ENCODE measurements at places on chromosomes 1 and 21.

DNA sequence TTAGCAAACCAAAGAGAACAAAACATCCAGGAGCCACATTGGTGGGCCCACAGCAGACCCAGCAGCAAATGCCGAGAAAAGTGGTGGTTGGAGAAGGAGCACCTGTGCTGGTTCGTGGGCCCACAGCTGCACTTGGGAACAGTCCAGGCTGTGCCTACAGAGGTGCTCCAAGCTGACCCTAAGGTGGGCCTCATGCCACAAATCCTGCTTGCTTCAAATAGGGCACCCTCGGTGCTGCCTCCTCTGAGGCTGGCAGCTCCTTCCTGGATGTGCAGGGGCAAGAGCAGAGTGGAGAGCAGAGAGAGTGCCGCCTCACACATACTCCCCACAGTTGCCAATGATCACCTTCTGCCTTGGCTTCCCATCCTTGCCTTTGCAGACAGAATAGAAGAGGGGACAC, 40.1 kb downstream of the BMP8A start:
- DNase-seq = no peak

- no peak for DNase-seq
Observed at GRCh38 chr1:44260792-44261170, 47.5 kb downstream of the DMAP1 start.

GRCh38 chr1:162950187-162950586, 89.2 kb upstream of the CCDC190 start:
- no peak for DNase-seq

DNA sequence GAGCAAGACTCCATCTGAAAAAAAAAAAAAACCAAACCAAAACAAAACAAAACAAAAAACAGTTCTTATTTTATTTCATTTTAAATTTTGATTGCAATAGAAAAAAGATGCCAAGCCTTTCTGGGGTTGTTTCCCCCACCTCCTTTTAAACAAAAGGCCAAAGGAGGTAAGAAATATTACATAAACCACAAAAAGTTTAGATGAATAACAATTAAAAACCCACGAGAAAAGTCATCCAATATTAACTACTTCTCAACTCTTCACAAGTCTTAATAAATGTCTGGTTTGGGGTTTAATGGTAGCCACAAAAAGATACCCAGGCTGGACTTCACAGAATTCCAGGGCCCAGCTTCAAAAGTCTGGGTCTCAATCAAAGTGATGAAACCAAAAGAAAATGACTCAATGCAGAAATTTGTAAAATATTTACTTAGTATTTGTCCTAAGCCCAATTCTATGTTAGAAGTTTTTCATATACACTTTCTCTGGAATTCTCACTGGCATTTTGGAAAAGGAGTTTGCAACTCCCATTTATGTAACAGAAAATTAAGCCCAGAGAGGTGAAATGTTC, 47.0 kb upstream of the SDC3 start:
- DNase-seq = no peak

DNA sequence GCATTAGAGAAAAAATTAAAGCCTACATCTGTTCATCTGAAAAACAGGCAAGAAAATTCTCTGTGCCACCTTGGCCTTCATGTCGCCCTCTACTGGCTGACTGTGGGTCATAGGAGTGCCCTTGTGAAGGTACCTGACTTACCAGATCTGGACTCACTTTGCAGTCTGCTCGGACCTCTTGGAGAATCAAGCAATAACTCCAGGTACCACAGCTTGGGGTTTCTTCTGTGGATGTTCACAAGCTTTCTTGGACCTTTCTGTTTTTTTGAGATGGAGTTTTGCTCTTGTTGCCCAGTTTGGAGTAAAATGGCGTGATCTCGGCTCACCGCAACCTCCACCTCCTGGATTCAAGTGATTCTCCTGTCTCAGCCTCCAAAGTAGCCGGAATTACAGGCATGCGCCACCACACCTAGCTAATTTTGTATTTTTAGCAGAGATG, 2.4 kb upstream of the PRAMEF18 start:
- DNase-seq = no peak

GRCh38 chr1:161887730-161888287, 121.7 kb downstream of the ATF6 start:
- DNase-seq = no peak

- peak; percentile 53 for DNase-seq
Observed at GRCh38 chr1:65209005-65209885, 61.2 kb downstream of the AK4 start.

DNA sequence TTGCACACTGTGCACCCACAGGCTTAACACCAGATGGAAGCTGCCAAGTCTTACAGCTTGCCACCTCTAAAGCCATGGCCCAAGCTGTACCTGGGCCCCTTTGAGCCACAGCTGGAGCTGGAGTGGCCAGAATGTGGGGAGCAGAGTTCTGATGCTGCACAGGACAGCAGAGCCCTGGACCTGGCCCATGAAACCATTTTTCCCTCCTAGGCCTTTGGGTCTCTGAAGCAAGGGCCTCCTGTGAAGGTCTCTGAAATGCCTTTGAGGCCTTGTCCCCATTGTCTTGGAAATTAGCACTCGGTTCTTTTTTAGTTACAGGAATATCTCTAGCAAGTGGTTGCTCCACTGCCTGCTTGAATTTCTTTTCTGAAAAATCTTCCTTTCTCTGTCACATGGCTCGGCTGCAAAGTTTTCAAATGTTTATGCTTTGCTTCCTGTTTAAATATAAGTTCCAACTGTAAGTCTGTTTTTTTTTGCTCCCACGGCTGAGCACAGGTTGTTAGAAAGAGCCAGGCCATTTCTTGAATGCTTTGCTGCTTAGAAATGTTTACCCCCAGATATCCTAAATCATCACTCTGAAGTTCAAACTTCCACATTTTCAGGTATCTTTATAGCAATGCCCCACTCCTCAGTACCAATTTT, 156.8 kb upstream of the GORAB start:
- DNase-seq = no peak
